ENCODE measurements at places on chromosomes 7 and 10.

- DNase-seq: no peak
These were observed 167.5 kb downstream of the PRKAG2 start for GRCh38 chr7:151709141-151710038.

GRCh38 chr10:52756966-52757365 is 15.6 kb downstream of the MBL2 start:
- DNase-seq: no peak

GRCh38 chr10:103739039-103739764 is 116.2 kb downstream of the SH3PXD2A start:
- DNase-seq: no peak

DNA sequence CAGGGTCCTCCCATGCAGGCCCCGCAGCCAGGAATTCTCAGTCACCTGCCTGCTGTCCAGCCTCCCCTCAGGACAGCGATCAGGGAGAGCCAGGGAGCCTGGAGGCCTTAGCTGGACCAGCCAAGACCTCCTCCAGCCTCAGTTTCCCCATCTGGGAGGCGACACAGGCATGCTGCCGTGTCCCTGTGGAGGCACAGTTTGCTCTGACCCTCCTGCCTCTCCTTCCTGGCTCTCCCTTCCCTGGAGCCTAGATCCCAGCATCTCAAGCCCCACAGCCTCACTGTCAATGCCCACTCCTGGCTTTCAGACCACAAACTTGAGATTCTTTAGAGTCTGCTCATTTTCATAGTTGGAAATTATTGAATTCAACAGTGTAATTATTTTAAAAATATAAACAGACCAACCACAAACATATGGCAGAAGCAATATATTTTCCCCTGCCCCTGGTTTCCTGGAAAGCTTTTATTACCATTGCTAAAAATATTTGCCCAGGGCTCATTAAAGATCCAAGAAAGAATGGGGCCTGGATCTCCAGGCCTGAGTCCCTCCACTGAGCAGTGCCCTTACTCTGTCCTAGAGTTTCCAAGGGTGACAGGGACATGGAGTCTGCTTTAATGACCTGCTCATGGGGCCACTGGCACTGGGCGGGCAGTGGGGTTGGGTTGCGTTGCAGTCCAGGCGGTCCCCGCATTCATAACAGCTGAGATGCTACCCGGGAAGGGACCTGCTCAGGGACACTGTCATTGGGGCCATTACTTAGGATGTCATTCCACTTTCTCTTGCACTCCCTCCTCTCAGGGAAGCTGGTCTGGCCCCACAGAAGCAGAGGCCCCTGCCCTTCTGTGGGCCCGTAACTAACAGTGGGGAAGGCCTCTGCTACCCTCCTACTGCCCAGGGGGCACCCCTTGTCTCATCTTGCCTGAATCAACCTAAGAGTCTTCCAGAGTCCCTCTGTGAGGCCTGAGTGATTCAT is 81.6 kb upstream of the CHST15 start:
- no peak for DNase-seq

DNA sequence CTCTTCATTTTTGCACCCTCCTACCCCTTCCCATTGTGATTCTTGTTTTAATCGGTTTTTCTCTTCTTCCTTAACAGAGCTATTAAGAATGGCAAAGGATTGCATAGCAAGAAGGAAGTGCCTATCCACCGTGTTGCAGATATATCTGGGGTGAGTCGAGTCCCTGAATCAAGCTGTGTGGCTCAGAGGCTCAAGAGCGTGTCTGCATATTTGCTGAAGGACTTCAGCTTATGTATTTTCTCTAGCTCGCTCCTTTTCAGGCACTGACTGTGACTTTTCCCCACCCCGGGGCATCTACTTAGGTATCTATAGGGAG is 126.6 kb downstream of the LRRC4 start:
- DNase-seq: no peak

- no peak for DNase-seq
These were observed 133.8 kb upstream of the MEOX2 start for GRCh38 chr7:15820319-15820718.

All from kidney capillary endothelial cell (primary cell).